Left colon (tissue), 2 donors: ENCODE measurements at places on chromosomes 13 and 19. TPM values are rescaled to one million over a fixed set of nuclear protein-coding genes. Genes with fewer than 3 reads are reported as not detected.

PLEKHG2 gene
- 6.2 TPM for total RNA-seq

NKPD1 gene
- total RNA-seq, result 0.15 TPM

HIF3A gene
- 14.6 TPM for total RNA-seq

IGSF23 gene
- not detected for total RNA-seq

CCL25 gene
- total RNA-seq, result not detected

THAP8 gene
- 3.6 TPM for total RNA-seq

SHFL gene
- total RNA-seq, result 18.3 TPM

ZNF729 gene
- not detected for total RNA-seq

ATP4A gene
- not detected for total RNA-seq

AMH gene
- 1.6 TPM for total RNA-seq

DMPK gene
- total RNA-seq, result 28.4 TPM

RFPL4A gene
- total RNA-seq, result not detected

OVOL3 gene
- total RNA-seq, result not detected

DNA sequence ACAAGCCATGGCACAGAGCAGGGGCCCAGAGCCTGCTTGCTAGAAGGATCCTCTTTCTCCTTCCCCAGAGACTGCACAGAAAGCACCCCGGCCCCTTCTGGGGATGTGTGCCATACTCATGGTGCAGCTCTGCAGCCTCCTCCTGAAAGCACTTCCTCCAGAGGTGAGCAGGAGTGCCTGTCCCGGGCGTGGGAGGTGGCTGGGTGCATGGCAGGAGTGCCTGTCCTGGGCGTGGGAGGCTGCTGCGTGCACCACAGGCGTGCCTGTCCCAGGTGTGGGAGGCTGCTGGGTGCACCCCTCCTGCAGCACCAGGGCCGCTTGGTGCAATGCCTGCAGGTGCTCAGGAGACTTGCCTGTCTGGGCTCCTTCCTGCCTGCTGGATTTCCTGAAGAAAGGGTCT is 913.3 kb downstream of the UQCRFS1 start:
- no peak for DNase-seq

GRCh38 chr13:108220041-108220440 is 1.8 kb downstream of the ABHD13 start:
- peak; percentile 58 for DNase-seq

GRCh38 chr19:32189956-32190706 is 155.3 kb upstream of the ZNF507 start:
- DNase-seq, result no peak

- DNase-seq, result no peak
Observed at GRCh38 chr13:81048026-81048461, 707.1 kb upstream of the SPRY2 start.

- DNase-seq, result no peak
Observed at GRCh38 chr13:55439450-55439849, 1701.3 kb upstream of the PRR20A start.

DNA sequence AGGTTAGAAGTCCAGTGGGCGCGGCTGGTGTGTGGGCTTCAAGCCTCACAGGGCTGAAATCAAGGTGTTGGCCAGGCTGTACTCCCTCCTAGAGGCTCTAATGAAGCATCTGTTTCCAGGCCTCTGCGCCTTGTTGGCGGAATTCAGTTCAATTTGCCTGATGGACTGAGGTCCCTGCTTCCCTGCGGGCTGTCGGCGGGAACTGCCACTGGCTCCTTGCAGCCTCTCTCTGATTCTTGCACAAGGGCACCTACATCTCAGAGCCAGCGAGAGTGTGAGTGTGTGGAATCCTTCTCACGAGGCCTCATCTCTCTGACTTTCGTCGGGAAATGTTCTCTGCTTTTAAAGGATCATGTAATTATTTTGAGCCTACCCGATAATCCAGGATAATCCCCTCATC is 128.6 kb downstream of the DLEU7 start:
- no peak for DNase-seq

GRCh38 chr19:467554-467953 is 6.7 kb upstream of the SHC2 start:
- DNase-seq, result no peak

GRCh38 chr19:16883522-16883921 is 5.3 kb upstream of the F2RL3 start:
- no peak for DNase-seq

- DNase-seq, result peak; percentile 79
Observed at GRCh38 chr19:41887711-41888382, 4.9 kb downstream of the ARHGEF1 start.

DNA sequence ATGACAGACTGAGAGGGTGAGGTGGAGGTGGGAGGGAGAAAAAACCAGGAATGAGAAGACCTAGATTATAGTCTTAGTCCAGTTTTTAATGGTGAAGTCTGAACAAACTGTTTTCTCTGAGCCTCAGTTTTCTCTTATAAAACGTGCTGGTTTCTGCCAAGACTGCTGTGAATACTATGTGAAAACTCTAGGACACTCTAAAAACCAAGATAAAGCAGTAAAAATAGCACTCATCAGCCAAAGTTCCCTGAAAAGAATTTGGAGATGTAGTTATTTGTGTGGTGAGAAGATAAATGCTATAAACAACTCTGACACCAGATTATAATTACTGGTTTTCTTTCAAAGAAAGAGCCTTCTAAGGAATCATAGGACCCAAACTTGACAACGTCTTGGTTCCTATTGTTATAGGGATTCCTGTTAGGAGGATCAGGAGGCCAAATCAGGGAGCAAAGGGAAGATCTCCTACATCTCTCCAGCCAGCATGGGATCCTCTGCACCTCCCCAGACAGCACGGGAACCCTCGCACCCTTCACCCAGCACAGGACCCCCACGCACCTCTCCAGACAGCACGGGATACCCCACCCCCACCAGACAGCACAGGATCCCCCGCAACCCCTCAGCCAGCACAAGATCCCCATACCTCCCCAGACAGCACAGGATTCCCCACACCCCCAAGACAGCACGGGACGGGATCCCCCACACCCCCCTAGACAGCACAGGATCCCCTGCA is 130.2 kb downstream of the MIPEP start:
- no peak for DNase-seq

- DNase-seq, result no peak
Observed at GRCh38 chr13:30052120-30052519, 201.7 kb upstream of the UBL3 start.

- no peak for DNase-seq
Observed at GRCh38 chr13:53131361-53131760, 102.7 kb downstream of the OLFM4 start.

DNA sequence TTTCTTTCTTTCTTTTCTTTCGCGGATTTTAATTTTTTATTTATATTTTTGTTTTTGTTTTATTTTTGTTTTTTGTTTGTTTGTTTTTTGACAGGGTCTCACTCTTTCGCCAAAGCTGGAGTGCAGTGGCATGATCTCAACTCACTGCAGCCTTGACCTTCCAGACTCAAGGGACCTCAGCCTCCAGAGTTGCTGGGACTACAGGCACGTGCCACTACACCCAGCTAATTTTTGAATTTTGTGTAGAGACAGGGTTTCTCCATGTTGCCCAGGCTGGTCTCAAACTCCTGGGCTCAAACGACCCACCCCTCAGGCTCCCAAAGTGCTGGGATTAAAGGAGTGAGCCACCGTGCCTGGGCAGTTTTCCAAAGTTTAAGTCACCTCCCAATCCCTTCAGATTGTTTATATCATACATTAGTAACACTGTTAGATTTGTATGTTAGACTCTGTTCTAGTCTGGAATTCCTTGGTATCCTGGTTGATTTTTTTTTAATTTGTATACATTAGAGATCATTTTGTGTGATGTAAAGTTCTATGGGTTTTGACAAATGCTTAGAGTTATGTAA is 597.3 kb downstream of the DCT start:
- DNase-seq, result no peak

DNA sequence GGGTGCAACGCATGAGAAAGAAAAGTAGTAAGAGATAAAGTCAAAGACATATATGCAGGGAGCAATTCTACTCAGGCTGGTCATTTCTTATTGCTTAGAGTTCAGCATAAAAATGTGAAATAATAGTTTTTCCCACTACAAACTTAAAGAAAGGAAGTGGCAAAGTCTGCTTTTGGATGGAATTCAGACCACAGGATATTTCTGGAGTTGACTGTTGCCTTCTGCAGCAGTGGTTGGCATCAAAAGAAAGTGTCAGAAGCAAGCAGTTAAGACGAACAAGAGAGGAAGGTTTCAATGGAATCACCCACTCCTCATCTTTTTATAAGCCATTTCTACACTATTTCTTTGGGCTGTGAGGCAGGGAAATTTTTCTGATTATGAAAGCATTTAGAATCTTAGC is 36.2 kb upstream of the TRPC4 start:
- DNase-seq, result no peak

- no peak for DNase-seq
Observed at GRCh38 chr13:111323950-111324651, 3.7 kb downstream of the TEX29 start.

GRCh38 chr19:3984908-3985642 is at the start of gene EEF2:
Gene EEF2 (minus strand): TSS chr19:3985463. CDS start chr19:3985380, 83 bp downstream.
- peak; percentile 86 for DNase-seq

- DNase-seq, result no peak
Observed at GRCh38 chr13:23467048-23467931, 33.8 kb upstream of the SACS start.

GRCh38 chr13:46137627-46138317 is 32.9 kb upstream of the CPB2 start:
- DNase-seq, result no peak

DNA sequence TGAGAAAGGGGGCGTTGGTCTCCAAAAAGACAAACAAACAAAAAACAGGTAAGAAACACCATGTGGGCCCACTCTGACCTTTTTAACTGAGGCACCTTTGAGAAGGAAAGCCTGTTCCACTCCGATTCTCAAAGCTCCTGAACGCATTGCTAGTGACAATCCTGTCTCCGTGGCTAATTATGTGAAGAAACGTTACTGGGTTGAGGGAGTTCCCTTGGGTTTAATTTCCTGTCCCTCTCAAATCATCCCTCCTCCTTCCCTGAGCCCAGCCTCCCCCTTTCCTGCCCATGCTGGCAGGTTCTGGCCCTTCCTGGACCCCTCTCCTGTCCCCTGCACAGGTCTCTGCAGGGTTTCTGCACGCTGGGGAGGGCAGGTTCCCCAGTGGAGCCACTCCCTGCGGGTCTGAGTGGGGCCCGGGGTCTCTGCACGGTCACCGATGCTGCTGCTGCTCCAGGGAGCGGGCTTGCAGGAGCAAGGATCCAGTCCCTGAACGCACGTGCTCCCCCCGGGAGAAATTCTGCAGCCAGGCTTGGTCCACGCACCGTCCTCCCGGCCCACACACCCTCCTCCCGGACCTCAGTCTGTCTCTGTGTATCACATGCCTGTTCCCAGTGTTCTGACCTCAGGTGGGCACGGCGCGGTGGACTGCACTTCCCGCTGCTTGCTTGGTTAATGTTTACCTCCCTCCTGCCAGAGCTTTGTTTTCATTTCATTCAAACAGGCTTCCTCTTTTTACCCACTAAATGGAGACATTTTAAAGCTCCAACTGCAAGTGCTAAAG is 76.4 kb upstream of the MCF2L start:
- peak; percentile 65 for DNase-seq

DNA sequence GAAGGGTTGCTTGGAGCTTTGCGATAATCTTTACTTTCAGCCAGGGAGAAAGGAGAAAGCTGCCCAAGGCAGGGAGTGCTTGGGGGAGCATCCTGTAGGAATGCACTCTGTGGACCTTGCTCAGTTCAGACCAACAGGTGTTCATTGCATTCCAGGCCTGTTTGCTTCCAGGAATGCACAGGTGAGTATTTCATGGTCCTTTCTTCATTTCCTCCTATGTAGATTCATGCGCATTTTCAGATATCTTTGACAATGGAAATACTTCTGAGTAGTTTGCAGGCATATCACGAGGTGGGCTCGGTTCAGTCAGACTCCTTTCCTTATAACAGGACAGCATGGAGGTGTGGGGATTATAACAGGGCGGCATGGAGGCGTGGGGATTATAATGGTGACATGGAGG is 254.8 kb downstream of the FGF9 start:
- DNase-seq, result no peak

- DNase-seq, result no peak
Observed at GRCh38 chr19:51550848-51551672, 19.6 kb upstream of the SIGLEC6 start.

DNA sequence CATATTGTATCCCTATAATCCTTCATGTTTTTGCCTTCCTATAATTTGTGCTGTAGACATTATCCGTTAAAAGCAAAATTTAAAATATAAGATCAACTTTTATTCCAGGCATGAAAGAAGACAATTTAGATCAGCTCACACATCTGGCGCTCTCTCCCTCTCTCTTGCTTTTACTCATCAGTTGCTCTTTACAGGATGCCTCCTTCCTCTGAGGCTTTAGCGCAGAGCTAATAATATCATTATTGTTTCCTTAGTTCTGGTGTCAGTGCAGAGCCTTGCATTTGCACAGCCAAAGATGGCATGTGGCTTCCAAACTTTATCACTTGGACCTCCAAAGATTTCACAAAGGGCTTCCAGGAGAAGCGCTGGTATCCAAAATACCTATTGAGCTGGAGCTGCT is 295.1 kb downstream of the FGF9 start:
- DNase-seq, result no peak

- DNase-seq, result no peak
Observed at GRCh38 chr13:56953965-56954364, 186.8 kb upstream of the PRR20A start.

GRCh38 chr13:113742000-113742441 is 17.0 kb upstream of the TMEM255B start:
- DNase-seq, result peak; percentile 68

DNA sequence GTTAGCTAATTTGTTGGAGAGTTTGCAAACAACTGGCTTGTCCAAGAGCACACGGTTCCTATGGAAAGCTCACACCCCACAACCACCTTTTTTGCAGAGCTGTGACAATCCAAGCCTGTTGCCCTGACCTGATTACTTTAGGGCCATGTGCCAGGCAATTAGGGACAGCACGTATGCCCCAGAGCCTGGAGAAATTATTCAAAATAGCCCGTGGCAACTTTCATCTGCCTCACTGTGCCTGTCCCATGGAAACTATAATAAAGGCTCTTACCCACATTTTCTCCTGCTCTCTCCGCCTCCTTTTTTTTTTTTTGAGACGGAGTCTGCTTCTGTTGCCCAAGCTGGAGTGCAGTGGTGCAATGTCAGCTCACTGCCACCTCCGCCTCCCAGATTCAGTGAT is 18.6 kb upstream of the FBN3 start:
- DNase-seq, result no peak

- DNase-seq, result no peak
Observed at GRCh38 chr19:20371911-20372310, 193.7 kb downstream of the ZNF737 start.

- DNase-seq, result no peak
Observed at GRCh38 chr13:53015971-53016370, 12.6 kb upstream of the OLFM4 start.

GRCh38 chr19:55442372-55442961 is 633 bp downstream of the SHISA7 start:
- no peak for DNase-seq

GRCh38 chr13:52785739-52786138 is 46.1 kb upstream of the CNMD start:
- no peak for DNase-seq

GRCh38 chr13:20058476-20058875 is 99.9 kb downstream of the ZMYM2 start:
- no peak for DNase-seq

- no peak for DNase-seq
Observed at GRCh38 chr19:35332817-35333216, 3.8 kb downstream of the CD22 start.

GRCh38 chr13:100980171-100980570 is 305.6 kb upstream of the TMTC4 start:
- no peak for DNase-seq
